ENCODE measurements at places on chromosomes 6 and 20.

DNA sequence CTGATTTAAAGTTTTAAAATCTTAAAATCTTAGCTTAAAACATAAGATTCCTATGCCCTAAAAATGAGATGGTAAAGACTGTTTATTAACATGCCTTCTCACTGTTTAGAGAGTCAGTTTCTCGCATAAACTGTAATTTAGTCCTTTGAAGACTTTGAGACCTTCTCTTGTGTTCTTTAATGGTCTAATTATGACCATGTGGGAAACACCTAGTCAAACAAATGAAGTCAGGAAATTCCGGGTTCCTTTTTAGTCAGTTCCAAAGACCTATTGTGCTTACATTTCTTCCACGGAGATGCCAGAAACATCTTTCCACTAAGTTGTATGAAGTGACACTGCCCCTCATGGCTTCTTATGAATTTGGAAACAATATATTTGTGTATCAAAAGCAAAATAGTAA, 64.2 kb upstream of the KIF25 start:
- DNase-seq: no peak

- no peak for DNase-seq
These were observed 3.6 kb upstream of the TAAR8 start for GRCh38 chr6:132548746-132549463.

GRCh38 chr6:43318011-43318410, 9.4 kb upstream of the CRIP3 start:
- no peak for DNase-seq

DNA sequence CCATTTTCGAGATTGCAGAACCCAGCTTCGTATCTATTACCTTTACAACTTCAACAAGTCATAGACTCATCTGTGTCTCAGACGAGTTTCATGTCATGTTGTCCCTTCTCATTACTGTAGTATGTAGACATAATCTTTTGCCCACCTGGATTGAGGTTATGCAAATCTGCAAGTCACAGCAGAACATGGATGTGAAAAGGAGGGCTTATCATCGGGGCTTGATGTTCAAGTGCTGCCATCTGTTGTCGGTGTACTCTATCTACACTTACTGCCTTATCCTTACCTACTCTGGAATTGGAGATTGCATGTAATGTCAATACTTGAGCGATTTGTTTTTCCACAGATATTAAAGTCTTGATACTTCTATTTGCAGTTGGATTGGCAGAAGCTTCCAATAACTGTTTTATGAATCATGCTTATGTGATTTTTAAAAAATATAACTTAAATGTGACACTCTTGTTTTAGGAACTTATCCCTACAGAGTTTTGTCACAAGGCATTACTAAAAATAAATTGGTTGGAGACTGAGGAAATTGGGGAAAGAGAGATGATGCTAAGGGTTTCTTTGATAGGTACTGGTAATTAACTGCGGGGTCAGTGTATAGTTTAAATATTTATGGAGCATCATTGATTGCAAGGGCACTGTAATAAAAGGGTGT, 3.0 kb upstream of the GOPC start:
- DNase-seq: peak; percentile 88

- no peak for DNase-seq
These were observed 91.7 kb downstream of the CD24 start for GRCh38 chr6:106882601-106883518.

GRCh38 chr20:39135885-39136544, 173.9 kb downstream of the DHX35 start:
- no peak for DNase-seq

GRCh38 chr6:138787138-138787537, 8.7 kb upstream of the ECT2L start:
- DNase-seq: no peak

DNA sequence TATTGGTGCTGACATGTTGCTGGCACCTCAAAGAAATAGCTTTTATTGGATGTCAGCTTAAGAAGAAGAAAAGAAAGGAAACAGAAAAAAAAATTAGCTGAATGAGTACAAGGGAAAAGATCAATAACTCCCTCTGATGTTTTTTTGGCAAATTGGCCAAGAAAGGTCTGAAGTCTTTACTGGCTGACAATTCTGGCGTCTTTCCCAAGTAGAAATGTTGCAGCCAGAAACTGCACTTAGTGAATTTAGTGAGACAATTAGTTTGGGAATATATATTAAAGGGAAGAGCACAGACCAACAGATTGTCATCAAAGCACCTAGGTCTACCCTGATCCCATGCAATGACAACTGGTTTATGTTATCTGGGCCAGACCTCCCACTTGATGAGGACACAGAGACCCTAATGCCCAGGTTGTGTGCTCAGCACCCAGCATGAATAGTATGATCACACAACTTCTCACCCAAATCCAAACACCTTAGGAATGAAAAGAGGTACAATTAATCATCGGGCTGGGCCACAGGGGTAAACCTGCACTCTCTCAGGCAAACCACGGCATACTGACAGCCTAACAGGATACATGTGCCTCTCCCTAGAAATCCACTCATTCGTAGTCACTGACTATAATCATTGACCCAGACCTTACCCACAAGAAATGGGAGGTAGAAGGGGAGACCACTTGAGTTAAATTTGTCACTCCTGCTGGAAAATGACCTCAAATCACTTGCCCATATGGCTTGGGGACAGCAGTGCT, 612.3 kb upstream of the ARID1B start:
- peak; percentile 72 for DNase-seq

- DNase-seq: no peak
These were observed 204.7 kb upstream of the SULF2 start for GRCh38 chr20:47989957-47990356.

GRCh38 chr6:125154761-125155135, 1.2 kb downstream of the TPD52L1 start:
- peak; percentile 80 for DNase-seq

- DNase-seq: peak; percentile 73
These were observed 52.2 kb downstream of the MARCKS start for GRCh38 chr6:113909224-113909856.

DNA sequence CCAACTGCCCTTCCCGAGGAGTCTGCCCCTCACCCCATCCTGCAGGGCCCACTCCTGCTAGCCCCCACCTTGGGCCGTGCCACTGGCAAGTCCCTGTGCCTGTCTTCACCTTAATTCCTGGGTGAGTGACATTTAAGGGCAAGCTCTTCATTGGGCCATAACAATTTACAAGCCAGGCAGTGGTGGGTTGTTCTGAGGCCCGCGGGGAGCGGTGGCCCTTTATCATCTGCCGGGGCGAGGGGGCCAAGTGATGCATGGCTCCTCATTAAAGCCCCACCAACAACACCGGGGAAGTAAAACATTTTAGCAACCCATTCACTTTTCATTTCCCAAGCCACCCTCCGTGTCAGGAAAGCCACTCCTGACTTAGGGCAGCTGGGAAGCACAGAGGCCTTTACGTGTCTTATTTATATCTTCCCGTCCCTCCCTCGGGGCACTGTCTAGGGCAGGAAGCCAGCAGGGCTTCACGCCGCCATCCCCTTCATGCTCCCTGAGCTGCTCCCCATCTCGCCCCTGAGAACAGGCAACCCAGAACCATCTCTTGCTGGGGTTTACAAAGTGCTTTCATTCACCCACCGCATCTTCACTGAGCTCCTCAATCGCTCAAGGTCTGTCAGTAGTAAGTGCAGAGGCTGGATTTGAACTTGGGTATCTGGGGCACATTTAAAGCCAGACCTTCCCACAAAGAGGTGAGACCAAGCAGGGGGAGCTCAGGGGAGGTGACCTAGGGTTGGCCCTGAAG, 55.5 kb upstream of the CCDC167 start:
- no peak for DNase-seq

GRCh38 chr6:42279144-42279781, 61.6 kb upstream of the MRPS10 start:
- DNase-seq: peak; percentile 72

GRCh38 chr6:12324748-12325147, 34.6 kb downstream of the EDN1 start:
- no peak for DNase-seq

GRCh38 chr20:63624486-63624885, 2.4 kb downstream of the GMEB2 start:
- DNase-seq: peak; percentile 56

DNA sequence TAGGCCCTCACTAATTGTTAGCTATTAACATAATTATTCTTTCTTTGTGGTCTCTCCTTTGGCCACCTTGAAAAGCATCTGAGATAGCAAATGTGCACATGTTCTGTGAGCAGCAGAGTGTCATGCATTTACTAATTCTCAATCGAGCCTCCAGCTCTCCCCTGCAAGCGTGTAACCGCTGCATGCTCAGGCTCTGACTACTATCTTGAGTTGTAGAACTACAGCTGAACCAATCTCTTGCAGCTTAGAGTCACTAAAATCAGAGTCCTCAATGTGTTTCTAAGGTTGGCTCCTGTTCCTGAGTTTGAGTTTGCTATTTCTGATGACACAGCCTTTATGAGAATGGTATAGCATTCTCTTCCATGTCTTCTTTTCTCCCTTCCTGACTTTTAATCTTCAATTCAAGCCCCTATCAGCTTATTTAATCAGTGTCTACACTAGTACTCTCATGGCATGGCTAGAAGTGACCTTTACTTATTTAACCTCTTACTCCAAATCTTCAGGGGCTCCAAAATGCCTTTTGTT, 65.5 kb downstream of the PPP1R3G start:
- no peak for DNase-seq

DNA sequence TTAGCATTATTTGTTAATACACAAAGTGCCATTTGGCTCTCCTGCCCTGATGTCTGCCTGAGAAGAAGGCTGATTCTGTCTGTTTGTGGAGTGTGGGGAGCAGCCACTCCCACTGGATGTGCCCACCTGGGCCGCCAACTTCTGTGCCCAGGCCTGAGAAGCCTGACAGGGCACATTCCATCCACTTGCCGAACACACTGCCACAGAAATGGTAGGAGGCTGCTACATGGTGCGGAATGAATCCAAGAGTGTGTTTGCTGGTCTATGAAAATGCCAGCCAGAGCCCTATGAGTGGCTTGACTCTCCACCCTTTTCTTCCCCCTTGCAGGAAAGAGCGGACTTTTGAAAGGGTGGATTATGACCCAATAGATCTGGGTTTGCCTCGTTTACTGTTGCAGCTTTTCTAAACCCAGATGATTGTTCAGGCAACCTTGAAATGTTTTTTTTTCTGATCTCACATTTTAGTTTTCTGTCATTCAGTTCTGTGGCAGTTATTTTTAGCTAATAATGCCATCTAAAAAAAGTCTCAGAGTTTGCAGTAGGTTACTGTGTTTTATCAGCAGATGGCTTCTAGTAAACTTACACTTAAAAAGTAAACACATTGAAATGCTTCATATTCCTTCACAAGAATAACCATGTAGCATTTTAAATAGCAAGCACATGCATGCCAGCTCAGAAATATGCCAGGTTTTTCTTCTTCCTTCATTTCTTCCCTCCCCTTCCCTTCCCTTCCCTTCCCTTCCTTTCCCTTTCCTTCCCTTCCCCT, 196.5 kb downstream of the SLC35F1 start:
- no peak for DNase-seq

DNA sequence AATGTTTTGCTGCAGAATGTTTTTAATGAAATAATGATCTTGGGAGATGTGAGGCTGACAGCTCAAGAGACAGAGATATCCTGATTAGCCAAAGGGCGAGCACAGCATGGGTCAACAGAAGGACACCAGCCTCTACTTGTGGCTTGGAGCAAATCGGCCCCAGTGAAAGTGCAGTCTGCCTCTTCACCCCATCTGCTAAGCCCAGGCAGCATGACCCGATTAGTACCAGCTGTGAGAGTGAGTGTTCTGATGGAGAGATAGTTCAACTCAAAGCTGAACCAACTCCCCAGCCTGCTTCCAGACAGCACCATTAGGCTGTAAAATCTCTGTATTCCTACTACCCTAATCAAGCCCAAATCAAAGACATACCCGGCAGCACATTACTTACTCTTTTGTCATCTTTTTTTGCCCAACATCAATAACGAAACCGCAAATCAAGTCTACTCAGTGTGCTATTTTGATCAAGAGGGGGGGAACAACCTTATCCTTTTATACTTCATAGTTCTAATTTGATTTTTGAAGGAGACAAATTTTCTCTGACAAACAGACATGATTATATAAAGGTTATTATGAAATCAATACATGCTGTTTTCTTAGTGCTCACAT, 514.1 kb upstream of the NRSN1 start:
- DNase-seq: no peak

GRCh38 chr6:160979061-160979708, 12.4 kb upstream of the MAP3K4 start:
- DNase-seq: no peak

DNA sequence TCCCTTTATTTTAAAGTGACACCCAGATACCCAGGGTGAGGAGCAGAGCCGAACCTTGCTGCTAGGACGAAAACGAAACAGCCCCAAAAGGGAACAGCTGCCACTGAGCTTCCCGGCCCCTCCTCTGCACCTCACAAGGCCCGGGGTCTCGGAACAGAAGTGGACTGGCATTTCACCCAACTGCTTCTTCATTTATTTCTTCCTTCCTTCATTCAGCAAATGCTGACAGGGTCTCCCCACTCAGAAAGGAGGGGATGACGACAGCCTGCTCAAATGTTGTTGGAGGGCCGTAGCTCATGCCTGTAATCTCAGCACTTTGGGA, 220.3 kb downstream of the PREX1 start:
- DNase-seq: no peak

GRCh38 chr20:56348746-56349145, 10.0 kb upstream of the FAM210B start:
- no peak for DNase-seq

- peak; percentile 35 for DNase-seq
These were observed at the start of gene COL19A1 for GRCh38 chr6:69866351-69866769. TSS of gene COL19A1 (plus strand) at chr6:69866556. CDS start at chr6:69879568, 13,012 bp downstream.

GRCh38 chr6:21151119-21151518, 442.4 kb upstream of the SOX4 start:
- no peak for DNase-seq

GRCh38 chr20:9348316-9348715, 166.1 kb upstream of the LAMP5 start:
- no peak for DNase-seq

DNA sequence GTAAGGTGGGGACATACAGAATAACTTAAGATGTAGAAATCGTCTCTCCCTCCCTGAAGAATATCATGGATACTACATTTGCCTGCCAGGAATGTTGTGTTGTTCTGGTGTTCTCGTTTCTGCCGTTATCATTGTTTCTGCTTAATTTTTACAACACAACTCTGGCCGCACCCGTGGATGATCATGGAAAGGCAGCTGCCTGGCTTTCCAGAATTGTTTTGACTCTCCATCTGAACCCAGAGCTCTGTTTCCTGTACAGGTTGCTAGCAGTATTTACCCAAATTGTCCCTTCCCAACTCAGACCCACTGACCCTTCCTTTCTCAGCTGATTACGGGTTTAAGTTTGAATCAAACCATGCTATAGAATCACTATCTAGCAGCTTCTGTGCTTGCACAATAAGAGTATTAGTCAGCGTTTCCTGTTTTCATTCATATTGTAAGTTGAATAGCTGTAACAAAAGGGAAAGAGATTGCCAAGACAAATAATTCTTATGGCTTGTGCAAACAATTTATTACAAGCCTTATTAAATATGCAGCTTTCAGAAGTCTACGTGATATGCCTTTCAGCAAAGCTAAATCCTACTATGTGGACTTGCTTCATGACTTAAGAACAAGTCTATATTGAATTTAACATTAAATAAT, 139.0 kb downstream of the MTHFD1L start:
- DNase-seq: peak; percentile 84

DNA sequence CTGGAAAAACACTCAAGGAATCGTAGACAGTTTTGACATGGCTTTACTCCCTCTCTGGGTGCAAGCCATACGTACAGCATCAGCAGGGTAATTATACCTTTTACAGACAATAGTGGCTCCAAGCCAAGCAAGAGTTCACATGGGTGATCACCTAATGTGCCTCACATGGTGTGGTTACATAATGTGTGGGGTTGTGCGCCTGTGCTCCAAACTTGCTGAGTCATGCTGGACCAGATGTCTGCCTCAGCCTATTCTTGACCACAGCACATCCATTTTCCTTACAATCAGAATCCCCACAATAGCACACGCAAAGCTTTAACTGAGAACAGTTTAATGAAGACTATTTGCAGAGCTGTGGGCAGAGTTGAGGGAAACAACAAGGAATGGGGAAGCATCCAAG, 74.5 kb downstream of the ALDH8A1 start:
- peak; percentile 21 for DNase-seq
